ENCODE measurements at places on chromosomes 7 and 10. TPM values are rescaled to one million over a fixed set of nuclear protein-coding genes. Genes with fewer than 3 reads are reported as not detected.

KCND2 gene
- total RNA-seq = 5.1 TPM

PPRC1 gene
- 38.7 TPM for total RNA-seq

KCP gene
- total RNA-seq = 0.68 TPM

DNA sequence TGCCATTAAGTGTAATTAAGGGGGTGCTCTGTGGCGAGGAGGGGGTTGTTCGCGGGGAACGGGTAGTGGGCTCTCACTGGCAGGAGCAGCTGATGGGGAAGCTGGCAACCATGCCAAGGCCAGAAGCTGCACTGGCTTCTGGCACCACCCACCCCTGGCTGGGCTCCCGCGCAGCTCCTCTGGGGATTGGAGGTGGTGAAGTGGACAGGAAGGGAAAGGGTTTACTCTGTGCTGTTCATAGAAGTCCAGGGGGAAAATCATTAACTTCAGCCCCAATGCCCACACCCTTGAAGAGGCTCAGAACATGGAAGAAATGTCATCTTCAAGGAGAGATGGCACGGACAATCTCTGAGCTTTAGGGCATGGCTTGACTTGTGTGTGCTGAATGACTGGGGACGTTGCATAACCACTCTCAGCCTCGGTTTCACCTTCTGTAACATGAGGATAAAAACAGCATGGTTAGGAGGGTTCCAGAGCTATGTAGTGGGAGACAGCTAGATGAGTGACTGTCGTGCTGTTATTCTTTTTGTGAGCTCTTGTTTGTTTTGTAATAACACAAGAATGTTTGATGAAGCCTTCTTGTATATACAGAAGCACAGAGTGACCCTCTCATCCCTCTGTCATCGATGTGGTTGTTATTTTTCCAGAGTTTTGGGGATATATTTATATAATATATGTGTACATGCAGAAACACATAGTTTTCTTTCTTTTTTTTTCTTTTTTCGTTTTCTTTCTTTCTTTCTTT is 29.9 kb downstream of the KAZALD1 start:
- H3K4me3 ChIP-seq = no peak overlapping the region
- no peaks in the 10 kb centered on the region for H3K36me3 ChIP-seq
- no peaks in the 10 kb centered on the region for H3K27me3 ChIP-seq
- H3K27ac ChIP-seq = no peak overlapping the region
- no peaks in the 10 kb centered on the region for H3K4me1 ChIP-seq

COL17A1 gene
- total RNA-seq = 7.1 TPM

DNA sequence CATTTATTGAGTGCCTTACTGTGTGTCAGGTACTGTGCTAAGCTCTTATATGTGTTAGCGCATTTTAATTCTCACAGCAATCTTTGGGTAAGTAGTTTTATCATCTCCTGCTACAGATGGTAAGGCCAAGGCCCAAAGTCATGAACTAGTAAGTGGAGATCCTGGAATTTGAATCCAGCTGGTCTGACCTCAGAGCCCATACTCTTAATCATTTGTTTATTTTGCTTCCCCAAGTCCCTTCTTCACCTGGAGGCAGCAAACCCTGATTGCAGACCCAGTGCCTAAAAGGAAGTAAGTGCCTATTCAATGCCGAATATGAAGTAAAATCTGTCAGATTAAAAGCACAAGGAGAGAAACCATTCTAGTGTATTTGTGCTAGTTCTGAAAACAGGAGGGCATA is 182.9 kb upstream of the TCF7L2 start:
- H3K27me3 ChIP-seq = no peaks in the 10 kb centered on the region
- no peaks in the 10 kb centered on the region for H3K36me3 ChIP-seq
- DNase-seq = no peak
- no peak overlapping the region for H3K4me3 ChIP-seq
- no peaks in the 10 kb centered on the region for H3K4me1 ChIP-seq

DNA sequence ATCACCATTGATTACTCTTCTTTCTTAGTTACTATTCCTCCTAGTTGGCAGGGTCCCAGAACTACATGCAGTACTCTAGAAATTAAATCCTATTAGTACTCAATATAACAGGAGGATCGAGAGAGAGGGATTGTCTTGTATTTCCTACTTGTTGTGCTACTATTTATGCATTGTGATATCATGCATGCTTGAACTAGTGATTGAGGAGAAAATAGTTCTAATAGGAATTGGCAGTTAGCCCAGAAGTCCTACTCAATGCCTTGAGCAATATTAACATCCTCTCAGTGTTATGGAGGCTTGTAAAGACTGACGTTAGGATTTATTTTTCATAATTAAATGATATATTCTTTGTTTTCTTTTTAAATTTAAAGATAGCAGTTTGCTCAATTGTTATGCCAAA is 67.4 kb downstream of the FOXP2 start:
- H3K36me3 ChIP-seq = no peaks in the 10 kb centered on the region
- H3K4me3 ChIP-seq = no peak overlapping the region
- H3K27me3 ChIP-seq = no peaks in the 10 kb centered on the region
- DNase-seq = no peak
- H3K27ac ChIP-seq = no peak overlapping the region

- no peaks in the 10 kb centered on the region for H3K27me3 ChIP-seq
- peak overlapping the region; percentile 65 for H3K27ac ChIP-seq
- peaks cover 16% of the 10 kb centered on the region for H3K4me1 ChIP-seq
Measured at GRCh38 chr7:601036-601594, 81.5 kb upstream of the PDGFA start.

- peaks cover 4% of the 10 kb centered on the region for H3K4me1 ChIP-seq
- no peaks in the 10 kb centered on the region for H3K36me3 ChIP-seq
- no peak overlapping the region for H3K27ac ChIP-seq
- no peak overlapping the region for H3K4me3 ChIP-seq
Measured at GRCh38 chr7:103686064-103686463, 240.1 kb upstream of the SLC26A5 start.

DNA sequence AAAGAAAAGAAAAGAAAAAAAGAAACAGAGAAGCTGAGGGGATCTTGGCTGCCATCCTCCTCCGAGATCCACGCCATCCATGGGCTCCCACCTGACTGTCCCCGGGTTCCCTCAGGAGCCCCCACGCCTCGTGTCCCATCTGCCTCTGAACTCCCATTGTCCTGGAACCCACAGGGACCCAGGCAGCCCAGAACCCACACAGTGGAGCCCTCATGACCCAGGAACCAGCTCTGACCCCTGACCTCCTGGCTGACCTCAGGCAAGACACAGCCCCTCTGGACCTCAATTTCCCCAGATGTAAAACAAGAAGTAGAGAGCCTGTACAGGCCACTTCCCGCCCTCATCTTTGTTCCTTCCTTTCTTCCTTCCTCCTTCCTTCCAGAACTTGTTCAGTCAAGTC is 40.4 kb downstream of the RASGEF1A start:
- no peaks in the 10 kb centered on the region for H3K4me1 ChIP-seq
- H3K36me3 ChIP-seq = no peaks in the 10 kb centered on the region
- H3K27ac ChIP-seq = no peak overlapping the region
- H3K4me3 ChIP-seq = no peak overlapping the region

DNA sequence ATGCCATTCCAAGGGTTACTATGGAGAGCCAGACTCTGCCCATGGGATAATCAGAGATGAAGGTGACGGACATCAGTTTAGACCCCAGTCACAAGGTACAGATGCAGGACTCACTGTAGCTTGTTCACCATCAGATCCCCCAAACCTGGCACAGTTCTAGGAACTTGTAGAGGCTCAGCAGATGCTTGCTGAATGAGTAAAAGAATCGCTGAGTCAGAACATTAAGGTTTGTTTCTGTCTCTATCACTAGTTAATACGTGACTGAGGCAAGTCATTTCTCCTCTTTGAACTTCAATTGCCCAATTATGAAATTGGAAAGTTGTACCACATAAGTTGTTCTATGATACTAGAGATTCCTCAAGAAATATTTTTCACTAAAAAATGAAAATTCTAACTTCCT is 65.1 kb downstream of the PPP1R3C start:
- H3K36me3 ChIP-seq = no peaks in the 10 kb centered on the region
- no peak for DNase-seq
- H3K27ac ChIP-seq = no peak overlapping the region
- H3K4me1 ChIP-seq = no peaks in the 10 kb centered on the region

DNA sequence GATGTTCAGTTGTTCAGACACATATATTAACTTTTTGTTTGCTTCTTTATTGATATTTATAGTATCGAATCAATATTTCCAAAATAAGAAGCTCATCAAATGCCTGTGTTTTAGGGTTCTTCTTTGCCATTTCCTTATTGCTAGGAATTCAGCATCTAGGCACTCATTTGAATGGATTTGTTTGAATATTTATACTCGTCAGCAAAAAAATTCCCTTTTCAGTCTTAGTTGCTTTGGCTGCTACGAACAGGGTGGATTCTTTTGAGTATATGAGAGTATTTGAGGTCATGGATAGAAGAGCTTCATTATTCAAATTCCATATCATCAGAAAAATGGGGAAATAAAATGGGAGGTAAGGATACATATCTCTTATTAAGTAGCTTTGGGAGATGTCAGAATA is 706.9 kb downstream of the NRG3 start:
- no peaks in the 10 kb centered on the region for H3K4me1 ChIP-seq
- H3K4me3 ChIP-seq = no peak overlapping the region
- H3K36me3 ChIP-seq = no peaks in the 10 kb centered on the region
- no peak for DNase-seq
- no peaks in the 10 kb centered on the region for H3K27me3 ChIP-seq

GRCh38 chr7:92797284-92797683 is 39.1 kb downstream of the CDK6 start:
- H3K4me3 ChIP-seq = no peak overlapping the region
- DNase-seq = no peak
- no peaks in the 10 kb centered on the region for H3K36me3 ChIP-seq
- no peak overlapping the region for H3K27ac ChIP-seq
- no peaks in the 10 kb centered on the region for H3K4me1 ChIP-seq
- no peaks in the 10 kb centered on the region for H3K27me3 ChIP-seq

WIPF3 gene
- 80.7 TPM for total RNA-seq

GRCh38 chr10:58578366-58578765 is 65.7 kb downstream of the BICC1 start:
- H3K4me1 ChIP-seq = peaks cover 7% of the 10 kb centered on the region
- H3K36me3 ChIP-seq = no peaks in the 10 kb centered on the region
- no peaks in the 10 kb centered on the region for H3K27me3 ChIP-seq
- no peak for DNase-seq

SRRM3 gene
- total RNA-seq = 8.4 TPM

RBAK gene
- total RNA-seq = 9.4 TPM

- H3K4me1 ChIP-seq = peaks cover 33% of the 10 kb centered on the region
- H3K36me3 ChIP-seq = no peaks in the 10 kb centered on the region
- H3K4me3 ChIP-seq = peak overlapping the region; percentile 84
- no peak overlapping the region for H3K27ac ChIP-seq
Measured at GRCh38 chr10:132332433-132332754, 401 bp downstream of the LRRC27 start.

SPDYE8 gene
- 8.6 TPM for total RNA-seq

ZNF398 gene
- total RNA-seq = 25.3 TPM

DNA sequence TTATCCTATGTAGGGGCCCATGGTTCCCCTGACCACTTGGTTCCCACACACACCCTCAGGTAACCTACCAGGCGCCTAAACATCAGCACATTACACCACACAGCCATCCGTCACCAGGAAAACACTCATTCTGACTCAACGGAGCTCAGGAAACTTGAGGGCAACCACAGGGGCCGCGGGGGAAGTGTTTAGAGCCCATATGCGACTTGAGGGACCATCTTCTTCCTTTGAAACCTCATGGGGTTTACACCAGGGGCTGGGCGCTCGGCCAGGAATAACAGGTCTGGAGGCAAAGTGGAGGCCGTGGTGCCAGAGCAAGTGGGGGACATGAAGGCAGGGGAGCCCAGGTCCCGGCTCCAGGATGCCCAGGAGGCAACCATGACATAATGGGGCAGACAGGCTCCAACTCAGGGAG is 1.5 kb downstream of the STX1A start:
- H3K4me3 ChIP-seq = no peak overlapping the region
- no peaks in the 10 kb centered on the region for H3K36me3 ChIP-seq
- no peaks in the 10 kb centered on the region for H3K27me3 ChIP-seq
- DNase-seq = no peak
- no peak overlapping the region for H3K27ac ChIP-seq

DNA sequence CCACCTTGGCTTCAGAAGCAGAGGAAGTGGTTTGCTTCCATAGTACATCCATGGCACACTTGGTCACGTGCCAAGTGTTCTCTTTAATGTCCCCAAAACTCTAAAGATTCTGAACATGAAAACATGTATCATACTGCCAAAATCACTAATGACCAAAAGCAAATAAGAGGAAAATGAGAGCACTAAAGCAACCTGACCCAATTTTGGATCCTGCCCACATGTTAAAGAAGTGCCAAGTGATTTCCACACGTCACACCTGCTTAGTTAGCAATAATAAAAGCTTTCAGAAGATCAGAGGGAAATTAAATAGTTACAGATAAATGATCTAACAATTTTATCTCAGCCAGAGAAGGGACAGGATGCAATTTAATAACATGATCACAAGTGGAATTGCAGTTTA is 1170.0 kb downstream of the XPNPEP1 start:
- H3K4me3 ChIP-seq = no peak overlapping the region
- H3K36me3 ChIP-seq = no peaks in the 10 kb centered on the region
- no peak overlapping the region for H3K27ac ChIP-seq
- no peak for DNase-seq

MTPN gene
- total RNA-seq = 141 TPM

DNA sequence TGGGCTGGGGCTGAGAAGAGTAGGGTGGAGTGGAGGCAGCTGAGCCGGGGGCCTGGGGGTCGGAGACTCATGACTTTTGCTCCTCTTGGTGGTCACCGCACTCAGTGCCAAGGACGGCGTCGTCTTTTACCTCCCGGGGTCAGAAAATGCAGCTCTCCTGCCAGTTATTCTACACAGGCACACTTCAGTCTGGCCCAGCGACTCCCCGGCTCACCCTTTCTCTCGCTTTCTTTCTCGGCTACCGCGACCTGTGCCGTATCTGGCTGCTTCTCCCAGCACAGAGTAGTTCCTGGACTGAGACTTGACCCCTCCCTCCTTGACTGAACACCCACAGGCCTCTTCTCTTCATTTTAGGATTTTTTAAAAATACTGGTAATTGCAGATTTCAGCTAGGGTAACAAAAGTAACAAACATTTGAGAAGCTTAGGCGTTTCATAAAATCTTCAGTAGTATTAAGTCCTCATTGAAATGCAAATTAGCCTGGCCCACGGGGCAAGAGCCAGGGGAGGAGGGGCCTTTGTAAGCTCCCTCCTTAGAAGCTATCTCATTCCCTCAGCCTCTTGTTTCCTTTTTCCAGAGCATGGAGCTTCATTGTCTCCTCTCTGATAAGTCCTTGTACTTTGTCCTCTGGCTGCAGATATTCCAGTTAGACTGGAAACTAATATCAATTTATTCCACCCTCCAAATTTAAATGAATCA is 1.1 kb upstream of the PRLHR start:
- no peaks in the 10 kb centered on the region for H3K36me3 ChIP-seq
- no peaks in the 10 kb centered on the region for H3K4me1 ChIP-seq
- H3K4me3 ChIP-seq = no peak overlapping the region
- no peak for DNase-seq
- H3K27me3 ChIP-seq = no peaks in the 10 kb centered on the region

COBL gene
- 14.8 TPM for total RNA-seq

- no peak for DNase-seq
- H3K4me1 ChIP-seq = no peaks in the 10 kb centered on the region
- H3K36me3 ChIP-seq = no peaks in the 10 kb centered on the region
- H3K4me3 ChIP-seq = no peak overlapping the region
- H3K27me3 ChIP-seq = no peaks in the 10 kb centered on the region
Measured at GRCh38 chr10:23063045-23063972, 32.1 kb upstream of the MSRB2 start.

GRCh38 chr10:120075349-120075748 is 182.8 kb downstream of the SEC23IP start:
- H3K4me1 ChIP-seq = no peaks in the 10 kb centered on the region
- no peaks in the 10 kb centered on the region for H3K27me3 ChIP-seq
- DNase-seq = no peak
- H3K36me3 ChIP-seq = no peaks in the 10 kb centered on the region
- no peak overlapping the region for H3K4me3 ChIP-seq
- H3K27ac ChIP-seq = no peak overlapping the region

AASS gene
- total RNA-seq = 29.8 TPM

Data from testis (tissue), 5 donors.